ENCODE measurements at places on chromosomes 13 and 19. TPM values are rescaled to one million over a fixed set of nuclear protein-coding genes. Genes with fewer than 3 reads are reported as not detected.

- DNase-seq: no peak
These were observed 15.3 kb downstream of the ATP7B start for GRCh38 chr13:51995677-51996551.

DNA sequence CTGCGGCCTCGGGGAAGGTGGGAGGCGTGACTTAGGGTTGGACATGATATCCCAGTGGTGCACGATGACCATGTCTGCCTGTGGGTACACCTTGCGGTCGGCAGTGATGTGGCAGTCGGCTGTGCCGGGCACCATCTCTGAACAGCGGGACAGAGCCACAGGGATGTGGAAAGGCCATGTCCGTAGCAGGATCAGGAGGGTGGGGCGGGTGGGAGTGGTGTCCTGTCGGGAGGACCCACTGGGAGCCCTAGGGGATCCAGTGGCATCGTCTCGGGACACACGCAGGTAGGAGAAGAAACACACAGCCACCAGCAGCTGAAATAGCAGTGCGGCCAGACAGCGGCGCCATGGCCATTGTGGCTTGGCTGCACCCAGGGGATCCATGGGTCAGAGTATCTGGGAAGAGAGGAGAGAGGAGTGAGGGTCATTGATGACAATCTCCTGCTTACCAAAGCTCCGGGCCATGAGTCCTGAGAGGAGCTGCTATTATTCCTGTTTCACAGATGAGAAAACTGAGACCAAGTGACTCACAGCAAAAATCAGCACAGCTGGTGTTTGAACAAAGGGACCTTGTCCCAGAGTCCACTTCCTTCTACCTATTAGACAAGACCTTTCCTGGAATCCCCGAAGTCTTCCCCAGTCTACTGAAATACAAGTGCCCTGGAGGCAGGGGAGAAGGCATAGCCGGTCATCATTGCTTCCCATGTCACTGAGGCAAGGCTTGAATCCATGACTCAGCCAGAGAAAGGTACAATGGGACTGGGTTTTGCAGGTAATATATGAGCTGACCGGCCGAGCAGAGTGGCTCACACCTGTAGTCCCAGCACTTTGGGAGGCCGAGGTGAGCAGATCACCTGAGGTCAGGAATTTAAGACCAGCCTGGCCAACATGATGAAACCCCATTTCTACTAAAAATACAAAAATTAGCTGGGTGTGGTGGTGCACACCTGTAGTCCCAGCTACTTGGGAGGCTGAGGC lies 5.2 kb upstream of the FUT6 start:
- DNase-seq: no peak

DNA sequence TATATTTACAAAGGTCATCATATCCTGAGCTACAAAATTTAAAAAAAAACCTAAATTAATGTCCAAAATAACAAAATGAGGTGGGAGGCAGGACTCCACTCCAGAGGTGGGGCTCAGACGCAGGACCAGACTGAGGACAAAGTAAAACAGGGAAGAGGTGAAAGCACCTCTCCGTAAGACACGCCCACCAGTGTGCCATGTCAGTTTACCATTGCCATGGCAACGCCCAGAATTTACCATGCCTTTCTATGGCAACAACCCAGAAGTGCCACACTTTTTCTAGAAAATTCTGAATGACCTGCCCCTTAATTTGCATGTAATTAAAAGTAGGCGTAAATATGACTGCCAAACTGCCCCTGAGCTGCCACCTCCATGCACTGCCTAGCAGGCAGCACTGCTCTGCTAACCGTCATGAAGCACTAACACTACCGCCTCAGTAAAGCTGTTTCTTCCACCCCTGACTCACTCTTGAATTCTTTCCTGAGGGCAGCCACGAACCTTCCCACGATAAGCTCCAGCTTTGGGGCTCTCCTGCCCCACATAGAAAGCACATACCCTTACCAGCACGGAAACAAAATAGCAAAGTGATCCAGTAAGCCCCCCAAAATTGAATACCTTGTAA lies 22.3 kb upstream of the PDCD5 start:
- DNase-seq: no peak

GRCh38 chr13:108924134-108924533 lies 294.7 kb downstream of the MYO16 start:
- peak; percentile 84 for DNase-seq

Gene CEACAM16
- not detected for total RNA-seq

- peak; percentile 79 for DNase-seq
These were observed 195.5 kb downstream of the RGCC start for GRCh38 chr13:41652735-41653361.

GRCh38 chr13:24625870-24626849 lies 54.0 kb upstream of the ATP12A start:
- DNase-seq: no peak

DNA sequence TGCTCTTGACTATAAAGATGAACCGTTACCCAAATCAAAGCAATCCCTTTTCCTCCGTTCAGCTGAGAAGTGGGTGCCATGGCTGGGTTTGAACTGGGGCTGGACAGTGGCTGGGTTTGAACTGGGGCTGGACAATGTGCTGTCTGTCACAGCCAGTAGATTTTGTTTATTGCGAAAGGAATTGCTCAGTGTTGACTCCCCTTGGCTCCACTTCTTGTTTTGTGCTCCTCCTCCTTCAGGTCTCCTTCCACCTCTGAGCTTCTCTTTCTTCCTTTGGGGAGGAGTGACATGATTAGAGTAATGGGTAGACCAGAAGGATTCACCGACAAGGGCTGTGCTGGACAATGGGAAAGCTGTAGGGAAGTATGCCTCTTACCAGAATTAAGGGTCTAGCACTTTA lies 19.4 kb upstream of the MBNL2 start:
- DNase-seq: no peak

Gene SPACA7
- not detected for total RNA-seq

GRCh38 chr13:32045982-32046785 lies 14.6 kb downstream of the FRY start:
- DNase-seq: peak; percentile 56

DNA sequence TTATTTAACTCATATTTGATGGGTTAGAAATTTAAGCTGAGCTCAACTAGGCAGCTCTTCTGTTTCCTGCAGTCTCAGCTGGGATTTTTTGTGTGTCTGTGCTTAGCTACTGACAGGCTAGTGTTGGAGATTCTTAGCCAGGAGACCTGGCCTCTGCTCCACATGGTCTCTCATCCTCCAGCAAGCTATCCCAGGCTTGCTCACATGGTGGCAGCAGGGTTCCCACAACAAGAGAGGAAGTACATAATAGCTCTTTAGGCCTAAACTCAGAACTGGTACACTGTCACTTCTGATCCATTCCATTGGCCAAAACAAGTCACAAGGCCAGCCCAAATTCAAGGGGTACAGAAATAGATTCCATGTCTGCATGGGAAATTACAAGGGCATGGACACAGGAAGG lies 406.2 kb downstream of the SUCLA2 start:
- DNase-seq: peak; percentile 1

- peak; percentile 25 for DNase-seq
These were observed 1290.4 kb upstream of the PCDH20 start for GRCh38 chr13:62706048-62706447.

DNA sequence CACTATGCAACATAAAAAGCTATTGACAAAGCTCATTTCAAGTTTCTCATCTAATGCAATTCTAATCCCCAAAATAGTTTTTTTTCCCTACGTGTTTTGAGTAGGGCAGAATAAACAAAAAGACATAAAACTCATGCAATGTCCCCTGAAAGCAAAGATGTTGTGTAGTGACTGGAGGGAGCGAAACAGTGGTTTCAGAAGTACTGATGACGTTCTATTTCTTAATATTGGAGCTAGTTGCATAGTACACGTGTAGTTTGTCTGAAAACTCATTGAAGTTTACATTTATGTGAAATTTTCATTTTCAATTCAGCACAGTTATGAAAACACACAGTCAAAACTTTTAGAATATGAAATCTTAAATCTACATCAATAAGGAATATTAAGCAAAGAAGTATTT lies 31.6 kb downstream of the USP12 start:
- no peak for DNase-seq

GRCh38 chr19:47407417-47407774 lies 11.9 kb downstream of the MEIS3 start:
- DNase-seq: no peak

Gene TUBA3C
- not detected for total RNA-seq

- peak; percentile 5 for DNase-seq
These were observed 38.1 kb upstream of the KCTD15 start for GRCh38 chr19:33758541-33759013.

DNA sequence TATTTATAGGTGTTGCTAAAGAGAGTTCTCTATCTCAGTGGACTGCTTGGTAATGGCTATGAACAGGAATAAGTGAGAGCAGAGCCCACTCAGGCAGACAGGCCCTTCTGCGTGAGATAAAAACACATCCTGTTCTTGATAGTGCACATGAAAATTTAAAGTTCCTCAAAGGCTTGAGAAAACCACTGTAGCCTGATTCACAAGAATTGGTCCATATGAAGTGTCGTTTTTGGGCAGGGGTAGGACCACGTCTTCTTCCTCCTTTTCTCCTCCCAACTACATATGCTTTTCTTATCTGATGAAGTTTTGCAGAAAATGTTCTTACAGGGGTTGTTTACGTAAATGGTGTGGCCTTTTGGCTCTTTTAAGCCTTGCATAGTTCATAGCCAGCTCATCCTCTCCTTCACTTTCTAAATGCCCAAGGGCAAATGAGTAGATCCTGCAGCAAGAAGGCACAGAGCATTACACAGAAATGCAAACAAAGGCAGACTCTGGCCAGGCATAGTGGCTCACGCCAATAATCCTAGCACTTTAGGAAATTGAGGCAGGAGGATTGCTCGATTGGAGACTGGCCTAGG lies 53.8 kb downstream of the RNF6 start:
- DNase-seq: peak; percentile 48

GRCh38 chr19:30739394-30739793 lies 367.2 kb downstream of the ZNF536 start:
- DNase-seq: no peak

Gene JAK3
- 0.28 TPM for total RNA-seq

DNA sequence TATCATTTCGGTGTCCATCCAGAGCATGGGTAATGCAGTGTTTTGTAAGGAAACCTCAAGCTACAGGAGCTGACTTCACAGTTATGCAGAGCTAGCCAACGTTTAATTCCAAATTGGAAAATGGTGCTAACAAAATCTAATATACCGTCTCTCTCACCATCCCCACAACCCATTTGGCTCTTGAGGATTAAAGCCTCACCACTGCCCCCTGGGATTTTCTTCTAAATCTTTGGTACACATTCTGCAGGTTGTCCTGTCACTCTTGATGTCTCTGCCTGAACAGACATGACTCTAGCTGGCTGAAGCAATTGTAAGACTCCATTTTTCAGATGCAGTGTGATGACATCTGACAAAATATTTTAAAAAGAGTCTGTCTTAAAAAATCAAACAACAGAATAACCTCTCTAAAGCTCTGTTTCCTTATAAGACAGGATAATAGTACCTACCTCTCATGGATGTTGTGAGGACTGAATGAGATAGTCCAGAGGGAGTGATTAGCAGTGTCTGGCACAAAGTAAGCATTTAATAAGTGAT lies 451.8 kb downstream of the SUCLA2 start:
- DNase-seq: no peak

- no peak for DNase-seq
These were observed 276.3 kb upstream of the SOX1 start for GRCh38 chr13:111790621-111791020.

GRCh38 chr19:16619457-16619856 lies 8.5 kb downstream of the MED26 start:
- no peak for DNase-seq

GRCh38 chr19:30212574-30212973 lies 159.6 kb upstream of the ZNF536 start:
- no peak for DNase-seq

Gene USP12
- 16.5 TPM for total RNA-seq

Gene CCDC8
- total RNA-seq: 10.2 TPM

GRCh38 chr19:7266832-7267231 lies 27.4 kb downstream of the INSR start:
- no peak for DNase-seq

- DNase-seq: no peak
These were observed 49.5 kb upstream of the PCDH17 start for GRCh38 chr13:57582032-57582431.

- DNase-seq: no peak
These were observed 17.5 kb upstream of the CPB2 start for GRCh38 chr13:46122304-46122703.

GRCh38 chr13:32674503-32674902 lies 88.3 kb downstream of the PDS5B start:
- no peak for DNase-seq

Gene SIGLECL1
- not detected for total RNA-seq

GRCh38 chr13:79831556-79831955 lies 350.6 kb downstream of the NDFIP2 start:
- no peak for DNase-seq

DNA sequence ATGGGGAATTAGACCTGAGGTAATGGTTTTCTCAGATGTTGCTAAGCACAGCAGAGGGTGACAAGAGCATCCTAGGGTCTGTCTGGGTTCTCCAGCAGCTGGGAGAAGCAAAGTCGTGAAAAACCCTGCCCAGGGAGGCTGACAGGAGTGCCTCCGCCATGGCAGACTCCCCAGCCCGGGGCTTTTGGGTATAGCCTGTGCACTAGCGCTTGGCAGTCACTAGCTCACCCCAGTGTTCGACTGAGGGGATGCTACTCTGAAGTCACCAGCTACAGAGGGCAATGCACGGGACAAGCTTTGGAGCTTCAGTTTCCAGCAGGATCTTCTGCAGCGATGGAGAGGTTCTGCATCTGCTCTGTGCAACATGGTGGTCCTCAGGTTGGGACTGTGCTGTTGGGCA lies 87.5 kb downstream of the ING1 start:
- DNase-seq: no peak

All from IMR-90 (cell line).